Skin of body (tissue), 3 donors: ENCODE measurements at places on chromosomes 7 and 10. TPM values are rescaled to one million over a fixed set of nuclear protein-coding genes. Genes with fewer than 3 reads are reported as not detected.
A peak's percentile ranks its signal among the peaks of the same experiment; 100 is the strongest.

DNA sequence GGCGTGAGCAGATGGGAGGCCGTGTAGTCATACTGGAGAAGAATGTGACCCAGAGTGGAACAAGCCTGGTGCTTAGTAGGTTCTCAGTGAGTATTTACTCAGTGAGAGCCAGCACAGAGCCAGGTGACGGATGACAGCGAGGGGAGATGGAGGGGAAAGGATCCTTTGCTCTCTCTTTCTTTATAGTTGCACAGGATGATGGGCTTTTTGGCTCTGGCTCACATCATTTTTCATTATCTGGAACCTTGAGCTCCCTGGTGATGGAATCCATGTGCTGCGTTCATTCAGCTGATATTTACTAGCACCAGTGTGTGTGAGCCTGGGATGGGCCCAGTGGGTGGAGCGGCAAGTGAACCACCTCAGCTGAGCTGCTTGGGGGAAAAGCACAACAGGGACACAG is 17.2 kb downstream of the BTBD16 start:
- no peak for DNase-seq

- no peak for DNase-seq
These were observed 132.5 kb upstream of the UNC5B start for GRCh38 chr10:71079761-71080380.

- no peak for DNase-seq
These were observed 69.2 kb upstream of the INSIG1 start for GRCh38 chr7:155228459-155228845.

Gene CNPY1
- 0.10 TPM for total RNA-seq

DNA sequence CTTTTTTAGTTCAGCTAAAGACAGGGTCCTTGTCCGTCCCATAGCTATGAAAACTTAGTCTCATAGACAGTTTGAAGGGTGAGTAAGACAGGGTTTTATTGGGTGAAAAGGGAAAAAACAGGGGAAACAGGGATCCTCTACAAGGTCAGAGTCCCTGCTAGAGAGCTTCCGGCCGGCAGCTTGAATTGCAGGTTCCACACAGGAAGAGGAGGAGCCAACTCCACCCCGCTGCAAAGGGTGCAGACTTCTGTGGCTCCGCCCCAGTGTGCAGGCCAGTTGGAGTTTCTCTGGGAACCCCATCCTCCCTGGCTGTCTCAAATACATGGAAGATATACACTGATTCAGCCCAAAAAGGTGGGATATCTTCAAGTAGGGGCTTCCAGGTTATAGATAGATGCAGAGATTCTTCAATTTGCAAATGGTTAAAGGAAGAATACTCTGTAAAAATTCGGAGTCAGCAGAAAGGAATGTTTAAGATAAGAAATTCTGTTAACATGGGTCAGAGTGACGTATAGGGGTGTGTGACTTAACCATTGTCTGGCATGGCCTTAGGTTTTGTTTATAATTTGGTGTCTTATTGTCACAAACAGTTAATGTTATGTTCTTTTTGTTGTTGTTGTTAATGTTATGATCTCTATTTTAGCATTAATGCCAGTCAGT is 34.6 kb upstream of the HECW1 start:
- no peak for DNase-seq

DNA sequence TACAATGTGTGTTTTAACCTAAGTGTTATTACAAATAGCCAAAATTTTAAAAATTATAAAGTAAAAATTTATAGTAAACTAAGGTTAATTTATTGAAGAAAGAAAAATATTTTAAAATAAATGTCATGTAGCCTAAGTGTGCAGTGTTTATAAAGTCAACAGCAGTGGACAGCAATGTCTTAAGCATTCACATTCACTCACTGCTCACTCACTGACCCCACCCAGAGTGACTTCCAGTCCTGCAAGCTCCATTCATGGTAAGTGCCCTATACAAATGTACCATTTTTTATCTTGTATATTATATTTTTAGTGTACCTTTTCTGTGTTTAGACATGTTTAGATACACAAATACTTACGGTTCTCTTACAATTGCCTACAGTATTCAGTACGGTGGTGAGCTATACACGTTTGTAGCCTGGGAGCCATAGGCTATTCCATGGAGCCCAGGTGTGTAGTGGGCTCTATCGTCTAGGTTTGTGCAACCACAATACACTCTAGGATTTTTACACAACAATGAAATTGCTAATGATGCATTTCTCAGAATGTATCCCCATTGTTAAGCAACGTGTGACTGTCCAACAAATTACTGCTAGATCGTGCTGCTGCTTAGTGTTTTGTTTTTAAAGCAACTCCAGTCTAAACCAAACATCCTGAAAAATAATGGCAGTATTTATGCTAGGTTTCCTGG is 108.9 kb upstream of the NAMPT start:
- no peak for DNase-seq

- DNase-seq, result no peak
These were observed 92.1 kb downstream of the BTRC start for GRCh38 chr10:101446071-101446470.

Gene XPNPEP1
- 94.6 TPM for total RNA-seq

GRCh38 chr7:150435390-150436073 is 14.9 kb upstream of the GIMAP8 start:
- DNase-seq, result no peak

- no peak for DNase-seq
These were observed 76.6 kb downstream of the NDUFB2 start for GRCh38 chr7:140773104-140773503.

DNA sequence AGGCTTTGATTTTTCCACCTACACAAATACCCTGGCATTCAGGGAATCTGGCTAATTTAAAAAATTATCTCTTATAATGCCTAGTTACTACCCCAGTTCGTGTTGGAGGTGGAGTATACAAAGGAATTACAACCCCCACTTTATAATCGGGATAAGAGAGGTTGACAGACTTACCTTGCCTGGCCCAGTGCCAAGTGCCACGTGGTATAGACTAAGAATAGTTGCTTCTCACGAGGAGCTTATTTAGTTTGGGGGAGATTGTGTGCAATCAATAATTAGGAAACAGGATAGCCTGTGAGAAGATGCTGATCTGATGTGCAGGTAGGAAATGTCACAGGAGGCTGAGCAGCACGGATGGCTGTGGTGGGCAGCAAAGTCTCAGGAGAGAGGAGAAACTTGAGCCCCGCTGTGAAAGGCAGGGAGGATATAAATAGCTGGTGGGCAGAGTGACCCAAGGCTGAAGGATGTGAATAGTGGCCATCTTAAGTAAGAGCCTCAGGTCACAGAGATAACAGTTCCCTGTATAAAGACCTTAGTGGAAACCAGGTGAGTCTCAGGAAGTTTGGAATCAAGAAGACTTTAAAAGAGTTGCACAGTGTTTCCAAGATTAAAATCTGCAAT is 11.3 kb upstream of the ATXN7L1 start:
- DNase-seq, result no peak

DNA sequence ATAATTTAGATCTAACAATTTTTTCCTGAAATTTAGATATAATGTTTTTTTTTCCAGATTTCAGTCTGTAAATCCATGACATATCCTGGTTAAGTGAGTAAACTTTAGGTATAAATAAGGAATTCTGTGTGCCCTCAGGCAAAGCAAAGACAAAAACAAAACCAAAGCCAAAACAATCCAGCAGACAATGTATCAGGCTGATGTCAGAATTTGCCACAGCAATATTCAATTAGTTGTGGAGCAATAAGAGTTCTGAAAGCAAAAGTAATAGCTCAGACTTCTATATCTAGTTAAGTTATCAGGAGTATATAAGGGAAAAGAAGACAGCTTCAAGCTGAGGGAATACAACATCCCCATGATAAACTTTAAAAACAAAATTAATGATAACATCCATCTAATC is 82.0 kb downstream of the MKX start:
- no peak for DNase-seq

- DNase-seq, result peak; percentile 40
These were observed 12.4 kb downstream of the CPA5 start for GRCh38 chr7:130356876-130357611.

GRCh38 chr7:81743665-81744064 is 26.2 kb downstream of the HGF start:
- DNase-seq, result no peak

- no peak for DNase-seq
These were observed 9.8 kb upstream of the SAMD8 start for GRCh38 chr10:75101416-75102251.

Gene VENTX
- total RNA-seq, result 0.20 TPM

Gene SKIDA1
- 1.2 TPM for total RNA-seq

Gene SNCG
- total RNA-seq, result 7.1 TPM
